ENCODE measurements at places on chromosomes 16 and 17. TPM values are rescaled to one million over a fixed set of nuclear protein-coding genes. Genes with fewer than 3 reads are reported as not detected.

SLC13A5 gene
- total RNA-seq, result 0.20 TPM

ZFP3 gene
- total RNA-seq, result 1.8 TPM

SPNS2 gene
- total RNA-seq, result 71.4 TPM

PLXDC1 gene
- total RNA-seq, result not detected

CCL5 gene
- 0.20 TPM for total RNA-seq

HS3ST3A1 gene
- total RNA-seq, result under 0.01 TPM

CCL16 gene
- under 0.01 TPM for total RNA-seq

POLR2A gene
- 56.0 TPM for total RNA-seq

KRT31 gene
- not detected for total RNA-seq

SLFN13 gene
- total RNA-seq, result 0.65 TPM

SLC25A10 gene
- total RNA-seq, result 6.7 TPM

KRTAP4-3 gene
- total RNA-seq, result not detected

TXNL4B gene
- total RNA-seq, result 7.5 TPM

GAS2L2 gene
- total RNA-seq, result under 0.01 TPM

SMIM22 gene
- not detected for total RNA-seq

STX1B gene
- total RNA-seq, result 0.40 TPM

KIF2B gene
- not detected for total RNA-seq

SPATA32 gene
- not detected for total RNA-seq

NME3 gene
- 32.3 TPM for total RNA-seq

ZNF598 gene
- 9.7 TPM for total RNA-seq
